Tibial nerve (tissue), 4 donors: ENCODE measurements at places on chromosomes 2 and 18. TPM values are rescaled to one million over a fixed set of nuclear protein-coding genes. Genes with fewer than 3 reads are reported as not detected.

Gene CYP27C1
- 0.87 TPM for total RNA-seq

Gene MRPS5
- 44.7 TPM for total RNA-seq

Gene GNLY
- total RNA-seq: 0.63 TPM

Gene CD207
- not detected for total RNA-seq

Gene IGFBP5
- 1,831 TPM for total RNA-seq

Gene TEX51
- not detected for total RNA-seq

Gene MROH2A
- total RNA-seq: not detected

Gene OSBPL6
- total RNA-seq: 3.1 TPM

Gene NPHP1
- total RNA-seq: 3.9 TPM

Gene HOXD12
- not detected for total RNA-seq

- no peak overlapping the region for H3K4me3 ChIP-seq
- no peak overlapping the region for H3K27ac ChIP-seq
- no peak for DNase-seq
- H3K4me1 ChIP-seq: peaks cover 16% of the 10 kb centered on the region
Measured at GRCh38 chr2:10883801-10884478, 27.8 kb upstream of the KCNF1 start.

GRCh38 chr18:525036-525797 is 24.7 kb upstream of the COLEC12 start:
- no peak for DNase-seq
- H3K27me3 ChIP-seq: no peaks in the 10 kb centered on the region
- no peaks in the 10 kb centered on the region for H3K4me1 ChIP-seq
- H3K27ac ChIP-seq: no peak overlapping the region

- no peak overlapping the region for H3K4me3 ChIP-seq
- H3K36me3 ChIP-seq: peaks cover 61% of the 10 kb centered on the region
- H3K27me3 ChIP-seq: no peaks in the 10 kb centered on the region
Measured at GRCh38 chr2:235914756-235915155, 253.4 kb downstream of the GBX2 start.

GRCh38 chr2:201319511-201319910 is 37.6 kb downstream of the FLACC1 start:
- peaks cover 2% of the 10 kb centered on the region for H3K36me3 ChIP-seq
- no peaks in the 10 kb centered on the region for H3K27me3 ChIP-seq
- H3K27ac ChIP-seq: no peak overlapping the region
- DNase-seq: no peak
- H3K4me1 ChIP-seq: no peaks in the 10 kb centered on the region
- no peak overlapping the region for H3K4me3 ChIP-seq

DNA sequence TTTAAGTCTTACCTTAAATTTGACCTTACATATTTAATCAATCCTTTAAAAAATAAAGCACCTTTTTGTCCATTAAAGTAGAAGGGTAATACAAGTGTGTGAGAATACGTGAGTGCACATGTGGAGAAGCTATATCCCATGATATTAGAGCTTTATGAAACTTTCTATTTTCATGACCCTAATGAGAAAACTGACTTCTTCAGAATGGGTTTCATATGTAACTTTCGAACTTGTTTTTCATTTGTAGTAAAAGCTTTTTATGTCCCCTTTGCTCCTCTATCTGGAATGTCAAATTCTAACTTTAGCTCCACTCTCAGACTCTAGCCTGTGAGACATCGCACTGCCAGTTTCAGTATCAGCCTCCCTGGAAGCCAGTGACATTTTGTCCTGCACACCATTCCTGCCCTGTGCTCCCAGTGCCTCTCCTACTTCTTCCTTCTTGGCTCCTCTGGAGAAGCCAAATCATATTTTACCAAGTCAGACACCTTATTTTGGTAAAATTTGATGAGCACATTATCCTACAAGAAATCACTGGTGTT is 42.0 kb downstream of the MAPRE2 start:
- H3K27ac ChIP-seq: no peak overlapping the region
- H3K4me3 ChIP-seq: no peak overlapping the region
- no peaks in the 10 kb centered on the region for H3K27me3 ChIP-seq
- H3K36me3 ChIP-seq: no peaks in the 10 kb centered on the region
- no peak for DNase-seq

DNA sequence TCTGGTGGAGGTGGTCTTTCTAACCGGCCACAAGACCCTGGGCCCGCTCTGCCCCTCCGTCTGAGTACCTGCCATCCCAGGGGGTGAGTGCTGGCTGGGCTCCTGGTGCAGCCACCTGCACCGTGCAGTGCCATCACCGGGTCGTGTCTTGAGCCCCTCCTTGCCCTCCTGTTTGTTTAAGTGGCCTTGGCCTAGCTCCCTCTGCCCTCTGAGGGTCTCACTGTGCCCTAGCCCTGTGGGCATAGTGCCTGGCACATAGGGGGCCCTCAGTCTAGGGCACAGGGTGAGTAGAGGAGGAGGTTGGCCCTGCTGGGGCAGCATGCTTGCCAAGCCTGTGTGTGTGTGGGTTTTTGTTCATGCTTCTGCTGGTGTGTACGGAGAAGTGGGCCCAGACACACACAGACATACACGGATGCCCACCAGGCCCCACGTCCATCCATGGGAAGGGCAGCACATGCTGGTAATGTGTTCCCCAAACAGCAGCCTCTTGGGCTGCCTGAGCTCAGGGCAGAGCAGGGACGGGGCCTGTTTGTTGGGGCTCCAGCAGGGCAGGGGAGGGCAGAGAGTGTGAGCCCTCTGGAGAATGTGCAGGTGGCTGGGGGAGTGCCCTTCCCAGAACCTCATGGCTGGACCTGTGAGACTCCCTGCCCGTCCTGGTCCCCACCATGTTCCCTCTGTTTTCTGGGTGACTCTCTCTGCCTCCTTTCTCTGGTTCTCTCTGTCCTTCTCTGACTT is 94.6 kb downstream of the GLI2 start:
- no peak overlapping the region for H3K4me3 ChIP-seq
- no peak for DNase-seq
- H3K36me3 ChIP-seq: no peaks in the 10 kb centered on the region
- no peak overlapping the region for H3K27ac ChIP-seq

- no peak for DNase-seq
- H3K36me3 ChIP-seq: no peaks in the 10 kb centered on the region
- H3K4me1 ChIP-seq: no peaks in the 10 kb centered on the region
- H3K27me3 ChIP-seq: no peaks in the 10 kb centered on the region
- no peak overlapping the region for H3K27ac ChIP-seq
Measured at GRCh38 chr18:47436871-47437270, 185.4 kb upstream of the SKOR2 start.

DNA sequence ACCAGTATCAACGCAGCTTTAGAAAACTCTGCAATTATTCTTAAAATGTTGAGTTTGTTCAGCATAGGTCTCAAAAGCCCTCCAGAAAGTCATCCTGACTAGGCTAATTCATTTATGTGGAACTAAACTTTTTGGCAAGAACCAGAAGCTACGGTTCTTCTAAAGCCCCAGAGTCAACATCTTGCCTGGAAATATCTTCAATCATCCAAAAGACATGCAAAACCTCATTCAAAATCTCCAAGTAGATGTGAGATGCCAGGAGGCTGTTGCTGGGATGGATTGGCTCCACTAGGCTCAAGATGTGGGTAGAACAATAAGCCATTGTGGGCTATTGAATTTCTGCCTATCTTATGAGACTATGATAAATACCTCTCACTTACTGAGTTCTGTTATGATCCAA is 2.1 kb upstream of the SCG2 start:
- no peaks in the 10 kb centered on the region for H3K4me1 ChIP-seq
- no peaks in the 10 kb centered on the region for H3K27me3 ChIP-seq
- no peak for DNase-seq

DNA sequence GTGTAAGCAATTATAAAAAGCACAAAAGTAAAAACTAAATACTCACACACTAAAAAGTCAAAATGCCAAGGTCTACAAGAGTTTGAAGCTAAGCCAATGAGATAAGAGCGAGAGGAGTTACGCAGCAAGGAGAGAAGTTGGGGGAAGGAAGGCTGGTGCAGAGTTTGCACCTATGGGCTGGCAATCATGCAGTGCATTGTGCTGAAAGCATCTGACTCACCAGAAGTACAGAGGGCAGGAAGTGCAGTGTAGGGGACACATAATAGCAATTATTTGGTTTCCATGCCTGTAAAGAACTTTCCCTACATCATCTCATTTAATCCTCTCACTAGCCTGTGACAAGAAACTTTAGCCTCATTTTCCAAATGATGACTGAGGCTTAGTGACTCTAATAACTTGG is 142.7 kb upstream of the KYNU start:
- H3K27me3 ChIP-seq: no peaks in the 10 kb centered on the region
- H3K27ac ChIP-seq: no peak overlapping the region
- no peak overlapping the region for H3K4me3 ChIP-seq

DNA sequence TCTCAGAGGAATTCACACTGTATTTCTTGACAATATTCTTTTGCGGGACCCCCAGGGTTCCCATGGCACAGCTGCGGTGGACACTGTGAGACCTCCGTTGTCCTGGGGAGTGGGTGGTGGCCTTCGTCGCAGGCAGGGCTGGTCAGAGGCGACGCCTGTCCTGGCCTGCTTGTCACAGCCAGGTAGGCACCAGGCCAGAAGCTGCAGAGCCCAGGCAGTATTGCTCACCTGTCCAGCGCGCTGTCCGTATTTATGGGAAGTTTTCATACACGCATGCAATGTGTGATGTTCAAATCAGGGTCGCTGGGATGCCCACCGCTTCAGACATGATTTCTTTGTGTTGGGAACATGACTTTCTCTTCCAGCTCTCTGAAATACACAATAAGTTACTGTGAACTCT is 126.6 kb downstream of the RTP5 start:
- H3K4me3 ChIP-seq: no peak overlapping the region
- no peaks in the 10 kb centered on the region for H3K4me1 ChIP-seq
- DNase-seq: no peak
- no peaks in the 10 kb centered on the region for H3K36me3 ChIP-seq

DNA sequence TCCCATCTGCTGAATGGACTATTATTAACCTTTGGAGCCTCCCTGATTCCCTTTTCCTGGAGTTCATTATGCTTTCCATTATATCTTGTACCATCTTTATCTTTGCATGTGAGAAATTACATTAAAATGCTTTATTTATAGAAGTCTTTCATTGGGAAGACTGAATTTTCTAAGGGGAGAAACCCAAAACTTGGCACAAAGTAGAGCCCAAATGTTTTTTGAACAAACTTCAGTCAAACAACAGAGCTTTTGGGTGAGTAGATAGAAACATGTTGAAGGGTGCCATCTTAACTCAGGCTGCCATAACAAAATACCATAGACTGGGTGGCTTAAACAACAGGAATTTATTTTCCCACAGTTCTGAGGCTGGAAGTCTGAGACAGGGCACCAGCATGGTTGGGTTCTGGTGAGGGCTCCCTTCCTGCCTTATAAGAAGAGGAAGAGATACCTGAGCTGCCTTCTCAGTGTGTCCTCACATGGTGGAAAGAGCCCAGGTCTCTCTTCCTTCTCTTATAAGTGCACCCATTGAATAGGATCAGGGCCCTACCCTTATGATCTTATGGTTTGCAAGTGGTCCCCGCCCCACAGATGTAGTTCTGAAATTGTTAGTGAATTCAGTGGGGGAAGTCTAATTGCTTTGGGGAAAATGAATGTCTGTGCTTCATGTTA is 19.2 kb downstream of the RALB start:
- H3K4me1 ChIP-seq: no peaks in the 10 kb centered on the region
- H3K4me3 ChIP-seq: no peak overlapping the region
- DNase-seq: no peak
- H3K36me3 ChIP-seq: no peaks in the 10 kb centered on the region

- no peak overlapping the region for H3K4me3 ChIP-seq
- H3K27ac ChIP-seq: no peak overlapping the region
- no peak for DNase-seq
- H3K27me3 ChIP-seq: no peaks in the 10 kb centered on the region
- no peaks in the 10 kb centered on the region for H3K4me1 ChIP-seq
Measured at GRCh38 chr18:80022613-80023012, 11.6 kb upstream of the RBFA start.
